ENCODE measurements at places on chromosomes 6 and 20. TPM values are rescaled to one million over a fixed set of nuclear protein-coding genes. Genes with fewer than 3 reads are reported as not detected.
A peak's percentile ranks its signal among the peaks of the same experiment; 100 is the strongest.

DNA sequence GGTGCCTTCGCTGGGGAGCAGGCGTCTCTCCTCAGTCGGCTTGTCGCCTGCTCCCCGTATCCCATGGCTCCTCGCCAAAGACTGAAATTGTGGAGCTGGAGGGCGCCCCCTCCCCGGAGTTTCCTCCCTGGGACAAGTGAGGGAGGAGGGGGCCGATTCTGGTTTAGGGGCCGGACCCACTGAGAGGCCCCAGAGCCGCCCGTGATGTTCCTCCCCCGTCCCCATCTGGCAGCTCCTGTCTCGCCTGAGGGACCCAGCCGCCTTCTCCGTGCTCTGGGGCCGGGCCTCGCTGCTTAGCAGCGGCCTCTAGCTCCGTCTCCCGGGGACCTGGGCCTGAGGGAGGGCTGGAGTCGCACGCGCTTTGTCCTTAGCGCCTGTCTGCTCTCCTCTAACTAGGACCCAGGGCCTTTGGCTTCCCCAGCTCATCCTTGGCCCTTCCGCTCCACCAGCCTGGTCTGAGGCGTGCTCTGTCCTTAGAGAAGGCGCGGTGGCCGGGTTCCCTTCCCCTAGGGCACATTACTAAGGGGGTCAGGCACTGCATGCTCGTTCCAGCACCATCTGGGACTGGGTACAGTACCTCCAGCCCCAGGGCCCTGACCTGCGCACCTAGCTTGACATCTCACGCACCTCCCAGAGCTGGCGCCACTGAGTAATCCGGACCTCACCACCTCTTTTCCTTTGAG lies 29.7 kb downstream of the SLC12A5 start:
- DNase-seq: no peak

Gene BPIFB1
- total RNA-seq: not detected

Gene GRM1
- total RNA-seq: not detected

Gene LIN28B
- total RNA-seq: 0.18 TPM

- no peak for DNase-seq
These were observed 70.7 kb downstream of the GFRAL start for GRCh38 chr6:55397986-55398385.

Gene KCNK5
- total RNA-seq: 19.6 TPM

GRCh38 chr6:38495922-38496635 lies 143.7 kb downstream of the BTBD9 start:
- DNase-seq: peak; percentile 12

DNA sequence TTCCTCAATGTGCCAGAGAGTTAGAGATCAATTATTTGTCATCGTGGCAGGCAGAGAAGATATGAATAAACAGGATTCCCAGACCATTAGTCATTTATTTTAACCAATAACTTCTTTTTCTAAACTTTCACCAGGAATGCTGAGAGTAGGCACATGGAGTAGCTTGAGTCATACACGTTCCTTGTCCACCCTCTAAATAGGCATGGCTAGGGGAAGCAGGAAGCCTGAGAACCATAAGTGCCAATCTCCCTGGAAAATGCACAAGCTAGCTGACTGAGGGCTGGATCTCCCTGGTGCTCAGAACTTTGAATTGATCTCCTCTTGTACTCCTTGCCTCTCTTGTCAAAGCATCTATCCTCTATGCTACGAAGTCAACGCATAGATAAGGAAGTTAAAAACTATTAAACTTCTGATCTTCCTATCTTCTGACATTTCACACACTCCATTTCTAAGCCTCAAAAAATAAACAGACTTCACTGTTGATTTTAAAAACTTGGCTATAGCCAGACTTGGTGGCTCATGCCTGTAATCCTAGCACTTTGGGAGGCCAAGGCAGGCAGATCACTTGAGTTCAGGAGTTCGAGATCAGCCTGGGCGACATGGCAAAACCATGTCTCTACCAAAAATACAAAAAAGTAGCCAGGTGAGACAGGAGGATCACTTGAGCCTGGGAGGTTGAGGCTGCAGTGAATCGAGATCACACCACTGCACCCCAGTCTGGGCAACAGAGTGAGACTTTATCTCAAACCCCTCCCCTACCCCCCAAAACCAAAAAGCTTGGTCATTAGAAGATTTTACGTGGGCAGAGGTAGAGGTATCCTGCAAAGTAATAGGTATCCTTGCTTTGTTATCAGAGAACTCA lies 11.8 kb downstream of the ADTRP start:
- no peak for DNase-seq

- no peak for DNase-seq
These were observed 95.4 kb downstream of the ADGRB3 start for GRCh38 chr6:68730291-68731054.

DNA sequence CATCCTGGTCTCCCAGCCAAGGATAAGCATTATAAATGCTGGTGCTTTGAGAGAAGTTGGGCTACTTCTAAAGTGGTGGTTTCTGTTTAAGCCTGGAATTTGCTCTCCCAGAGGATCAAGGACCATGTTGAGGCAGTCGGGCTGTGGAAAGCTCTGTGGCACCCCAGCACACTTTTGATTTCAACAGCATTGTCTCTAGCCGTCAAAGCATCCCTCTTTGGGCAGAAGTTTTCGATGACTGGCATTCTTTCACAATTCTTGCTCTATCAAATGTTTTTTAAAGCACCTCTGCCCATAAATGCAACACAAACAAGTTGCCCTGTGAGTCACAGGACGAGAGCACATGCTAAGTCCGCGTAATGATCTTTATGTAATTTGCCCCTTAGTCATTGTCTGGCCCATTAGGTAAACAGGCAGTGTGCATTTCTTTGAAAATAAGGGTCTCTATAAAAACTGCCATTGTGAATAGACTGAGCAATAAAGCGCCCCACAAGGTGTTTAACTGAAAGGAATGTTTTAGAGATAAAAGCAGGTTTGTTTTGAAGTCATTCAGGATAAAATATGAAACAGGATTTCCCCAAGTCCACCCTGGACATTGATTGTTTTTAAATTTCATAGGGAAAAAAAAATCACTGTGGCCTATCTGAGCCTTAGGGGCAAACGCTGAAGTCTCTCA lies 44.7 kb upstream of the FOXQ1 start:
- no peak for DNase-seq

DNA sequence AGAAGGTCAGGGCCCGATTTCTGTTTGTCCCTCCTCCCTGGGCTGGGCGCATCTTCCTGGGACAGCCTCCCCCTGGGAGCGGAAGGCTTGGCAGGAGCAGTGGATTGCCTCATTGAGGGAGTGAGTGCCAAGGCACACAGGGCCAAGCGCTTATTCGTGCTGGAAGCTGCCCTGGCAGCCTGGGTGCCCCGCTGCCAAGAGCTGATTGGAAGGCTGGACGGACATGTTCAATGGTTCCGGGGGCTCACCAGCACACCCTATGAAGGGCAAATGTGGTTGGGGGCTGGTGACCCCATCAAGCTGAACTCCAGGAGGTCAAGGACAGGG lies 10.3 kb upstream of the ZNF831 start:
- no peak for DNase-seq

Measured in activated naive CD8-positive, alpha-beta T cell treated with anti-CD3 and anti-CD28 coated beads for 36 hours (primary cell).